NCI-H1930 (cell line): ENCODE measurements at places on chromosomes 12 and 14.

GRCh38 chr12:15546102-15546701 lies 223.9 kb downstream of the PTPRO start:
- DNase-seq = no peak

DNA sequence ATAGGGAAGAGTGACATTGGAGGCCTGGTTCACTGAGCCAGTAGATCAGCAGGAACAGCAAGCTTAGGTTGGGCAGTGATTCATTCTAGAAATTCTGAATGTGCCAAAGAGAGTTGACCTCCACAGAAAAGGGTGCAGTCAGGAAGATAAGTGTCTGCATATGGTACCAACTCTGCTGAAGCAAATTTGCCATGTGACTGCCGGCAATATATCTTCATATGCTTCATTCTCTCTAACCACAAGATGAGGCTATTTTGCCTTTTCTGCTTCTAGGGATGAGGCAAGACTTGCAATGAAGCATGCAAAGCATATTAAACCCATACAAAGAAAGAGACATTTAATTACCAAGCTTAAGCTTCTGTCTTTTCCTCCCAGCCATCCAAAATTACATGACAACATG lies 13.6 kb downstream of the CCDC198 start:
- DNase-seq = no peak

DNA sequence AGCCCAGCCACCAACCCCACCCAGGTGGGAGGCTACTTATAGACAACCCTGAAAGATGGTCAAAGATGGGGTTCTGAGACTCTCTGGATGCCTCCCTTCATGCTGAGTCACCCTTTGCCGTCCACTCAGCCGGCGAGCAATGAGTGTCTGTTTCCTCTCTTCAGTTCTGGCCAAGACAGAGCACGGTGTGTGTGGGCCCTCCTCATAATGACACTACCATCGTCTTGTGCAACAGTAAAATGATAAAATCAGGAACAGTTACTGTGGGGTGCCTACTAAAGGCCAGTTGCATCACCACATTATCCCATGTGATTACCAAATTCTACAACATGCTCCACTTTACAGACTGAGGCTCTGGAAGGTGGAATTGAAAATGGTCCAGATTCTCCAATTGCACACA lies 7.0 kb upstream of the BDKRB1 start:
- DNase-seq = no peak

DNA sequence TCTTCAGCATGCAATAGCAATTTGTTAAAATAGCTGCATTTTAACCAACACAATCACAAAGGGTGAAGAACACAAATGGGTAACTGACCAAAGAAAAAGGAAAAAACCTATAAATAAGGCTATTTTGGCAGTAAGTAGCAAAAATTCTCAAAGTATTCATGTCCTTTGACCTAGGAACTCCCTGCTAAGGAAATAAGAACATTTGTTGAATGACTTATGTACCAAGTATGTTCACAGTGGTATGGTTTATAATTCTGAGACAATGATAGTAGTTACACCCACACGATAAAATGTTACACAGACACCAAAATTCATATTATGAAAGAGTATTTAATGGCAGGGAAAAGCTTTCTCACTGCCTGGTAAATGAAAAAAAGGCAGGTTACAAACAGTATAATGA lies 16.9 kb downstream of the CCDC88C start:
- no peak for DNase-seq

- DNase-seq = no peak
Observed at GRCh38 chr12:89451841-89452251, 72.8 kb downstream of the GALNT4 start.

DNA sequence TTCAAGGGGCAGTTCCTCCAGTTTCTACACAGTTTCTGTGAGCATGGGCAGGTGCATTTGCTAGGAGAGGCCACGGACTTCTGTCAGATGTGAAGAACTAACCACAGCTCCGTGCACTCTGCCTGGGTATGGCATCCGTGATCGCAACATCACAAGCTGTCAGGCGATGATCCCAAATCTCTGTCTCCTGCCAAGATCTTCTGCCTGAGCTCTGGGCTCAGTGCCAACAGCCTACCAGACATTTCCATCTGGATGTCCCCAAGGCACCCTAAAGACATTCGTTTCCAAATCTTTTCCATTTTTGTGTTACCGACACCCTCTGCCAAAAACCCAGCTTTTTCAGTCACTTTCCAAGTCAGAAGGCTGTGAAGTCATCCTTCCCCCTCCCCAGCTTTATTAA lies 292.1 kb downstream of the GLT1D1 start:
- DNase-seq = no peak

- no peak for DNase-seq
Observed at GRCh38 chr12:93601591-93601990, 29.1 kb downstream of the SOCS2 start.

- DNase-seq = no peak
Observed at GRCh38 chr12:88579601-88580050, 645 bp downstream of the KITLG start.

DNA sequence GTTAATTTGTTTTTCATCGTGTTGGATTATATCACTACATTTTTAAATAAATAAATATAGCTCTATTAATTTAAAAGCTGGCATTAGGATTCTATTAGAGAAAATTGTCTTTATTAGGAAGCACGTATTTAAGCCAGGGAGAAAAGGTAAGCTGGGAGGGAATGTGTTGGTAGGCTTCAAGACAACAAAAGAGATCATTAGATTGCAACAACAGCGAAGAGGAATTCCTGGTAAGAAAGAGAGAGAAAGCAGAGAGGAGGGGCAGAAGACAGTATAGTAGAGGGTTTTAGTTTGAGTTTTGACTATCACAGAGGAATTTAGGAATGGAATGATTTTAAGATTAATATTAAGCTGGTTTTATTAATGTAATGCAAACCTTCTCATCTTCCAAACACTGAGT lies 613.6 kb upstream of the USP15 start:
- no peak for DNase-seq

DNA sequence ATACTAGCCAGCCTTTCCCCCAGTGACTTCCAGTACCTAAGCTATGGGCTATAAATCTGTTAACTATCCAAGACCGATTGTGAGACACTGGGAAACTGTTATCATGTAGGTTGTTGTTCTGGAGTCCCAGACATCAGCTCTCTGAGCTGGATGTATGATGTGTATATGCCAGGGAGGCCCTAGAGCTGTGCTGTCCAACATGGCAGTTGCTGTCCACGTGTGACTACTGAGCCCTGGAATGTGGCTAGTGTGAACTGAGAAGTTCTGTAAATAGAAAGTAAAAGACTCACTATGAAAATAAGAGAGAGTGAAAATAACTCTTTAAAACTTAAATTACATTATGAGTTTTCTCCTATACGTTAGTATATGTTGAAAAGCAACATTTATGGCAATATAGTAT lies 755.8 kb upstream of the FBXO33 start:
- DNase-seq = no peak

DNA sequence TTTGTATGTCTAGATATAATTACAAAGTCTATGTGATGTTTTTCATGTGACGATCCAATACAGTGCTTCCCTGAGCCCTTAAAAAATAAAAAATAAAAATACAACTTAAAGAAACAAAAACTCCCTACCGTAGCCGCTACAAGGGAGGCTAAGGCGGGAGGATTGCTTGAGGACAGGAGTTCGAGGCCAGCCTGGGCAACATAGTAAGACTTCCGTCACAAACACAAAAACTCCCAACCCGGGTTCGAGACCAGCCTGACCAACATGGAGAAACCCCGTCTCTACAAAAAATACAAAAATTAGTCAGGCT lies 669 bp upstream of the CDKN3 start:
- DNase-seq = no peak

- no peak for DNase-seq
Observed at GRCh38 chr14:22599349-22599748, 1.2 kb downstream of the ABHD4 start.

DNA sequence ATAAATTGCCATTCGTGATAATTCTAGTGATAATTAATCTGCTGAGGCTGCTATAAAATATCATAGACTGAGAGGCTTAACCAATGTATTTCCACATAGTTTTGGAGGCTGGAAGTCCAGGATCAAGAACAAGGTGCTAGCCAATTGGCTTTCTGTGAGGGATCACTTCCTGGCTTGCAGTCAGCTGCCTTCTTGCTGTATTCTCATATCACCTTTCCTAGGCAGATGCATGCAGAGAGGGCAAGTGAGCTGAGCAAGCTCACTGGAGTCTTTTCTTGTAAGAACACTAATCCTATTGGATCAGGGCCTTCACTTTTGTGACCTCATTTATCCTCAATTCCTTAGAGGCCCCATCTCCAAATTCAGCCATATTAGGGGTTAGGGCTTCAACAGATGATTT lies 640.7 kb downstream of the DIO2 start:
- DNase-seq = no peak

- no peak for DNase-seq
Observed at GRCh38 chr14:55562135-55562534, 17.9 kb upstream of the KTN1 start.

DNA sequence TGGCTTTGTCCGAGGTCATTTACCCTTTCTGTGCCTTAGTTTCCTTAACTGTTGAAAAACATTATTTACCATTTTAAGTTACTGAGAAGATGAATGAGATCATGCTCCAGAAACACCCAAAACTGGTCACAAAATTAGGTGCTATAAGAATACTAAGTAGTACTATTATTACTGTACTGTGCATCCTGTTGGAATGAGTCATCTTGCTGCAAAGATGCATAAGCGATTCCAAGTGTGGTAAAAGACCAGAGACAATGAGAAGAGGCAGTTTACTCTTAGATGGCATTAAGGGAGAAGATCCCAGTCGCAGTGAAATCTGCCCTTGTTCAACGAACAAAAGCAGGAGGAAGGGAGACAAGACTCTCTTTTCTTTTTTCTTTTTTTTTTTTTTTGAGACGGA lies 4.2 kb upstream of the PLEKHA5 start:
- no peak for DNase-seq

GRCh38 chr12:132772606-132773005 lies 11.0 kb upstream of the ANKLE2 start:
- no peak for DNase-seq

DNA sequence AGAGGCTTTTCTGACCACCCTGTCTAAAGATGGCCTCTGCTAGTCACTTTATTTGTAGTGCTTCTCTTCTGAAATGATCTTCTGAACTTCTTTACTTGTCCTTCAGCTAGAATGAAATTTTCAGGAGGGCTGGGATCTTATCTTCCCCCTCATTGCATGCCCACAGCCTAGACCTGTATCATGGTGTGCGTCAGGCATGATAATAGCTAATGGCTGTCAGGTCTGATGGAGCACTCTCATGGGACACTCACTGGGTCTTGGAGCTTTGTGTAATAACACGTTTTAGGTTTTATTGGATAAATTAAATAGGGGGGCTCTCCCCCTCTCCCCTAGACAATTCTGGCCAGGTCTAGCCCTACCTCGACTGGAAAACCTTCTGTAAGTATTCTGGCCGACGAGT lies 97.1 kb upstream of the NRXN3 start:
- no peak for DNase-seq

DNA sequence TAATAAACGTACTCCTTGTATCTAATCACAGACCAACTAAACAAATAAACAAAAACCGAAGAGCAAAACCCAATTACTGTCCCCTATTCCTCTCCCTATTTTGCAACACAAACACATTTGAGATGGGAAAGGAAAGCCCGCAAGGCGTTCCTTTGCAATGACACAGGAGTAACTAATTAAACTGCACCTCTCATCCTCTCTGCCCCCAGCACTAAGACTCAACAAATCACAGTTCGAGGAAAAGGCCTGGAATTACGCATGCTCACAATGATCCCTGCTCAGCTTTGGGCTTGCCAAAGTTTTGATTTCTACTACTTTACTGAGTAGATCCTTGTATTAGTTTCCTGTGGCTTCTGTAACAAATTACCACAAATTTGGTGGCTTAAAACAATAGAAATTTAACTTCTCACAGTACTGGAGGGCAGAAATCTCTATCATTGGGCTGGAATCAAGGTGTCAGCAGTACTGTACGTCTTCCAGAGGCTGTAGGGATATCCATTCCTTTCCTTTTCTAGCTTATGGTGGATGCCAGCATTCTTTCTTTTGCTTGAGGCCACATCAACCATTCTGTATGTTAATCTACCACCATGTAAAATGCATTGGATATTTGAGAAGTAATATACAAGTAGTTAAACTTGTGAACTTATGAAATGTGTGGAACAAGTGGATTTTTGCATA lies 123.0 kb downstream of the NAV3 start:
- DNase-seq = no peak

DNA sequence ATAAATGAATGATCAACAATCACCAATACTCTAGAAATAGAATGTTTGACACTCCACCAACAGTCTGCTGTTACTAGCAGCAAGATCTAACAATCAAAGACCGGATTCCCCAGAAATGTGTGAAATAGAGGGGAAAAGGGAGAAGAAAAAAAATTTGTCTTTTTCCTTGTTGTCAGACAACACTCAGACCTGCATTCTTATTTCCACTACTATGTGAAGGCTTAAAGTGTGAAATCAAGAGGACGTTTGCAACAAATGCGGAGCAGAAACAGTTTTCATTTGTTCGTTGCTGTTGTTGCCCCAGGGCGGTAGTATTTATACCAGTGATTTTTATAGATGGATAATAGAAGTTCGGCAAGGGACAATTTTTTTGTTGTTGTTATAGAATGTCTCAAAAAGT lies 9.2 kb downstream of the NKX2-1 start:
- no peak for DNase-seq

- no peak for DNase-seq
Observed at GRCh38 chr12:93957870-93958269, 190.5 kb upstream of the PLXNC1 start.

DNA sequence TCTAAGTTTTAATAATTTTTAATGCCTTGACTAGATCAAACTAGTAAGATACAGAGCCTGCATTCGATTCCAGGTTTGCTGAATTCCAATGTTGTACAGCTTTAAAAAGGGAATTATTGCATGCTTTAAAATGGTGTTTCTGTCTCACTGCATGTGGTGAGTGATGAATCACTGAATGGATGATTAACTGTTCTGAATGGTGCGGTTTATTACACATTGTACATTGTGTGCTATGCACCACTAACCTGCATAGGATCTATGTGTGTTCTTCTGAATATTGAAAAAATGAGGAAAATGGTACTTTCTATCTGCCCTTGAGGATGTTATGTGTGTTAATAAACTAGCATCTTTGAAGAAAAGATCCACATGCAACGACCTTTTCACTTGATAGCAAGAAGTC lies 231.7 kb downstream of the NRXN3 start:
- no peak for DNase-seq

DNA sequence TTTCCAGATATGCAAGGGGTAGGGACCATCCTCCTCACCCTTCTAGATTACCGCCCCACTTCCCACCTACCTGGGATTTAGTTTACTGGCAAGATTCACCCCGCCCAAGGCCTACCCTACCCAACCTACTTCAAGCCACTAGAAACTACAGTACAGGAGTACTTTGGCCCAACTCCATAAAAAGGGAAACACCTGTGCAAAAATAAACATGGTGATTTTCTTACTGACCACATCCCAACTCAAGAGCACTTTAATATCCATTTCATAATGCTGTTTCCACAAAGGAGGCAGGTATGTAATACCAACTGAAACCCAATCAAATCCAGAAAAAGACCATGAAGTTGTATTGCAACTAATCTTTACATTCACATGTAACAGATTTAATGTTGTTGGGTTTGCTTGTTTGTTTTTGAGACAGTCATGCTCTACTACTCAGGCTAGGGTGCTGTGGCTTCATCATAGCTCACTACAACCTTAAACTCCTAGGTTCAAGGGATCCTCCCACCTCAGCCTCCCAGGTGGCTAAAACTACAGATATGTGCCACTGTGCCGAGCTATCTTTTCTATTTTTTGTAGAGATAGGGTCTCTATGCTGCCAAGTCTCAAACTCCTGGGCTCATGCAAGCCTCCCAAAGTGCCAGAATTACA lies 41.7 kb upstream of the RAP1B start:
- DNase-seq = no peak

GRCh38 chr14:42565556-42565955 lies 958.9 kb downstream of the LRFN5 start:
- DNase-seq = no peak
